ENCODE measurements at places on chromosomes 2 and 18. TPM values are rescaled to one million over a fixed set of nuclear protein-coding genes. Genes with fewer than 3 reads are reported as not detected.
A peak's percentile ranks its signal among the peaks of the same experiment; 100 is the strongest.

The SLC4A1AP gene
- total RNA-seq = 32.2 TPM

The COL6A3 gene
- 0.41 TPM for total RNA-seq

DNA sequence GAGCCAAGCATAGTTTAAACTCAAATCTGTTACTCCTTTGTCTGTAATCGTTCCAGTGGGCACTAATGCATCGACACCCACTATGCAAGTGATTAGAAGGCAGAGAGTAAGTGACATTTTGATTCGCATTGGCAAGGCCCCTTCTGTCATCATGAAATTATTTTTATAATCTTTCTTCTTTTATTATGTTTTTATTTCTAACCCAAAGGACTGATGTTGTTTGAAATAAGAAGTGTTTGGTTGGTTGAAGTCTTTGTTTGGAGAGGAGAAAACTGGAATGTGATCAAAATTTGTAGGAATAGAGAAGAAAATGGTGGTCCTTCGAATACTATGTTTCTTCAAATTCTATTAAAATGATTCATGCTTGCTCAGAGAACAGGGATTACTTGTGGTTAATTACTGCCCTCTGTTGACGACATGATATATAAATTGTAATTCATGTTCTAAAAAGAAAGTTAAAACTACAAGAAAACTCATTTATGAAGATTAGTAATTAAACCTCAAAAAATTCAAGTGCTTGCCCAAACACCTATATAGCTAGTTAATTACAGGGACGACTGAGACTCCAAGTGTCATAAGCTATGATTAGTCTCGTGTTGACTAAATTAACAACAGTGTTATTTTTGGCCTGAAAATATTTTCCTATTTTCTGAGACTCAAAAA lies 26.4 kb upstream of the TFPI start:
- peak; percentile 61 for DNase-seq

GRCh38 chr2:164515030-164515429 lies 106.3 kb downstream of the GRB14 start:
- DNase-seq = no peak

DNA sequence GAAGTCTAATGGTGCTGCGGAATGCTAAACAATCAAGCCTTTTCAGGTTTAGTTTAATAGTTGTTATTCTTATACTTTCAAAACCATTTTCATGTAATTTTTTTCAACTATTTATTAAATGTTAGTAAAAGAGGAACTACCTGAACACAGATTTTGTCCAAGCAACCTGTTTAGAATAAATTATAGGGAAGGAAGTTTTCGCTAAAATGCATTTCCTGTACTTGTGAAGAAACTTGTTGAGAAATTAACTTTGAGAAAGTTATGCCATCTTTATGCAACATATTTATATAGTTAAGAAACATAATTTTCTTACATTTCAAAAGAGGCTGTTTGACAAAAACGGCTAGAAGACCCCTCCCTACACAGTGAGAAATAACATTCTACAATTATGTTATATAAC lies 16.6 kb downstream of the MAP4K4 start:
- DNase-seq = no peak

DNA sequence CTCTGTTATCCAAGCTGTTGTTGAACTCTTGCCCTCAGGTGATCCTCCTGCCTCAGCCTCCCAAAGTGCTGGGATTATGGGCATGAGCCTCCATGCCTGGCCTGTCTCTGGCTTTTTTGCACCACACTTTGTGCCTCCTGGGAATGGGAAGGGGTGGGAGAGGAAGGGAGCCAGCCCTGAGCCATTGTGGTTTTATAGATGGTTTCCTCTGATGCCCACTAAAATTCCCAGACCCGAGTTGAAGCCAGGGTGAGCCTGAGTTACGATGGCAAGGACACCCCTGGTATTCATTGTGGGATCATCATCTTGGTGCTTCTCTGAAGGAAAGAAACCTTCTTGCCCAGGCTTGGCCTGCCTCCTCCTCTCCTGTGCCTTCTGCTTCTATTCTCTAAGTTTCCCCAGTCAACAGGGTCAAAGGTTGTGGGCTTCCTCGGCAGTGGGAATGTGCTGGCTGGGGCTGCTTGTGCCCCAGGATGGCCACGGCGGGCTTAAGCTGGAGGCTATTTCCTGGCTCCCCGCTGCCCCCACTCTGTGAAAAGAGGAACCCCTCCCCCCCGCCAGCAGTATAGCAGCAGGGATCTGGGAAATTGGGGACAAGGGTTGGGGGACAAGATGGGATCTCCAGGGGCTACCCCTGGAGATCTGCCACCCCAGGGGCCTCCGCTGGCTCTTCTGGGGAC lies 106.2 kb downstream of the STPG4 start:
- DNase-seq = peak; percentile 37

GRCh38 chr2:242054406-242054805 lies 184.9 kb downstream of the RTP5 start:
- DNase-seq = no peak

- DNase-seq = no peak
Measured at GRCh38 chr2:239209783-239210182, 191.0 kb downstream of the HDAC4 start.

GRCh38 chr18:68417166-68417799 lies 297.6 kb downstream of the TMX3 start:
- no peak for DNase-seq

All from neural progenitor cell (in vitro differentiated cells).